NCI-H187 treated with DMSO at 0.1 percent for 48 hours (cell line): ENCODE measurements at places on chromosomes 12 and 14.

GRCh38 chr12:56333679-56334489, at the start of gene PAN2:
Gene PAN2, minus strand, starts transcription at chr12:56334000. Its CDS starts 906 bp downstream, at chr12:56333094.
- peak; percentile 89 for DNase-seq

DNA sequence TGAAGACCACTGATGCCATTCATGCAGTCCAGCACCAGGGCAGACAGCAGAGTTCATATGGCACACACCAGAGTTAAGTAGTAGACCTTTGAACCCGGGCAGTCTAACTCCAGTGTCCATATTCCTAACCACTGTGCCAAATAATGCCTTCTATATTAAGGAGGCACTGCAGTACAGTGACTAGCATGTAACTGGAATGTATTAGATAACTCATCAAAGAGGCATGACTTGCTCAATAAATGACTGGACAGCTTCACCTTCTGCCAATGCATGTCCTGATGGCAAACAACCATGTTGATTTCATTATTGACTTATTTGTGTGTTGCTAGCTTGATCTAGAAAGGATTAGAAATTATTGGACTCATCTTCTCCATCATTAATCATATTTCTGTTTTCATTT, 40.2 kb downstream of the DACT1 start:
- no peak for DNase-seq

GRCh38 chr14:89178800-89179535, 238.1 kb downstream of the FOXN3 start:
- DNase-seq = no peak

GRCh38 chr14:39050389-39050788, 52.6 kb downstream of the SEC23A start:
- DNase-seq = no peak

DNA sequence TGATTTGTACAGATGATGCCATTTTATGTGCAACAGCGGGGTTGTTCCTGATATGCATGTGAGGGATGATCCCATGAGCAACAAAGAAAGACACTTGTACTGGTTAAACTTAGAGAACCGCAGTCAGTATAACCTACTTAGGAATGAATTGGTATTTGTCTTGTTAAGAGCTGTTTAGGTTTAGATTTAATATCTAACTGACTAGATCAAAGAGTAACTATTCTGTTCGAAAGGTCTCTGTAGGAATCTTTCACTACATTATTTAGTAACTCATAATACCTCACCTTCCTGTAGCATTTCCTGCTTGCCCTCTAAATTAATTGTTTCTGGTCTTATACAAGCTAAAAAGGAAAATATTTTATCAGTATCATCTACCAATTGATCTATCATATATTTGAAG, 350.4 kb downstream of the TRHDE start:
- no peak for DNase-seq

DNA sequence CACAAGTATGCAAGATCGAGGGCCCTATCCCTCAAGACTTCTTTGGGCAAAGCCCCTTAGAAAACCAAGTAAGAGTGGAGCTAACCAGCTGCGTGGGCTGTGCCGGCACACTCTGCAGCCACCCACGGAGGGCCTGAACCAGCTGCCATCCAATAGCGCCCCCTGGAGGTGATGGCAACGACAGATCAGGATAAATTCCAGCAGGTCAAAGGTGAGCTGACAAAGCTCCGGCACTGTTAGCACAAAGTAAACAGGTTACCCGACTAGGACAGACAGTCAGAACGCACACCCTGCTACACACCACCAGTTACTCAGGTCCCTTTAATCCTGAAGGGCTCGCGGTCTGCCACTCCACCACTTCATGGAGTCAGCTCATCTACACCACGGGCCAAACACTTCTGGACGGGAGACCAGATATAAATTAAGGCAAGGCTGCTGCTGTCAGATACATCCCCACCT, 4.9 kb downstream of the ZBTB39 start:
- no peak for DNase-seq

GRCh38 chr14:24232645-24233537, at the start of gene GMPR2:
Gene GMPR2, plus strand, starts transcription at chr14:24232929. Its CDS starts 325 bp downstream, at chr14:24233254.
- DNase-seq = peak; percentile 49

GRCh38 chr12:97650242-97650641, 187.6 kb downstream of the RMST start:
- DNase-seq = no peak

DNA sequence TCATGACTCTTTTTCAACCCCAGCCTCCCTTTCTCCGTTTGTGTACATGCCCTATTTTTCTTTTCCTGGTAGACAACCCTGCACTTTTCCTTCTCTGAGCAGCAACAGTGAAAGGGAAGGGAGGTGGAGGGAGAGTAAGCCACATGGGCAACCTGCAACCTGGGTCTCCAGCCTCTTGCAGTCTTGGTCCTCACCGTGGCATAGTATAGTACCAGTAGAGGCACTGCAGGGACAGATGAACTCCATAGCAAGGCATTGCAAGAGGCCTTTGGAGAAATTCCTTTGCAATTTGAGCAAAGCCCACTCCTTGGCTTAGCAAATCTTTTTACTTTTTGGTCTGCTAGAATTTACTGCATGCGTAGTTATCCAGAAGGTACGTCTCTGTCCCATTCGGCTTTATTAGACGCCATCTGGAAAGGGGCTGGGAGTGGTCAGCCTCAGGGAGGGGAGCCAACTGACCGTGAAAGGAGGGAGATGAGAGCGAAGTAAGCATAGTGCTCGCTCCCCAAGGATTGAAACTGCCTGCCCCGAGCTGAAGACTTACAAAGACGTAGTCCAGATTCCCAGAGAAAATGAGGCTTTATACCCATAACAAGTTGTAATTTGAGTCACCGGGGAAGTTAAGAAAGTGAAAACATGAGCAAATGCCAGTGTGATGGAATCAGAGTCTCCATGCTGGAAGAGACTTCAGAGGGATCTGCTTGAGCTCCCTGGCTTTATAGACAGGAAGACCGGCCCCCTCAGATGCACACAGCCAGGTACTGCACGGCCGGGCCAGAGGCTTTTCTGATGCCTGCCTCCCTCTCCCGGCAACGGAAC, 332.0 kb downstream of the CACNA1C start:
- DNase-seq = no peak

- DNase-seq = no peak
Measured at GRCh38 chr14:81153187-81153586, 67.6 kb downstream of the GTF2A1 start.

GRCh38 chr12:128009108-128009507, 257.9 kb upstream of the TMEM132C start:
- no peak for DNase-seq

GRCh38 chr12:32893043-32893442, 3.5 kb downstream of the PKP2 start:
- no peak for DNase-seq

DNA sequence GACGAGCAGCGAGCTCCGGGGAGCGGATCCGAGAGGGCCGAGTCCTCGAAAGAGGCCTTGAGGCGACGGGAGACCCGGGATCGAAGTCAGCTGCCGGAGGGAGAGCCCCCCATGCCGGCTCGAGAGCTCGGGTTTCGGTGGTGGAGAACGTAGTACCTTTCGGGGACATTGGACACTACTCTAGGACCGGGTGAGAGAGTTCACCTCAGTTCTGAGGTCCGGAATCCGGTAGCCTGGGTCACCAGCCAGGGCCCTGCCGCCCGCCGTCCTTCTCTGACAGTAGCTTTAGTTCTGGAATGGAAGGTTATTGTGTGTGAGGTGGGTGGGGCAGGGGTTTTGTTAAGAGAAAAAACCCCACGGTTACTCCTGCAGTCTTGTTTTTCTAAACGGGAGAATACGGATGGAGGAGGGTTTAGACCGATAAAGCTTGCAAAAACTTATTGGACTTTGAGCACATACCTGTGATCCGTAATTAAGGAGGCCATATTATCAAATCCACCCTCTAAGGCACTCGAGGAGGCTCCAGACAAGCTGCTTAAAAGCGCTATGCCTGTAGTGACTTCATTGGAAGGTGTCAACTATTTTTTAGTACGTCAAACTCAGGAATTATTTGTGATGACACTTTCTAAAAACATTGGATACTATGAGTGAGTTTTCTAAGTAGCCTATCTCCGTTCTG, 765 bp downstream of the SCYL2 start:
- DNase-seq = no peak

- peak; percentile 22 for DNase-seq
Measured at GRCh38 chr14:59126714-59127436, 61.6 kb upstream of the DAAM1 start.

DNA sequence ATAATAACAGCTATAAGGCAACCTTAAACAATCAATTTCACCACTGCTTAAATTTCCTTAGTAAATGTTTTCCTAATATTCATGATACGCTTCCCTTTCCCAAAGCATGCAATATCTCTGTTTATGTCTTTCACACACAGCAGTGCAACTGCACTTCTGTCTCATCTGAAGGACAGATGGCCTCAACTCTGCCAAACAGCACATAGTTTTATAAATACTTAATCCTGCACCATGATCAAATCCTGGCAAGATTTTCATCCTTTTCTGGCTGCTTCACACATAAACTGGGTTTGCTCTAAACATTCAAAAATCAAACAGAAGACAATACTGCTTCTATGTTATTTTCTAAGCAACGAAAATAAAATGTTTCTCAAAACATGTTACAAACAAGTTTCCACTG, 266.3 kb downstream of the ITPR2 start:
- no peak for DNase-seq

- no peak for DNase-seq
Measured at GRCh38 chr12:79531518-79531917, 159.2 kb downstream of the PAWR start.

GRCh38 chr12:25904442-25904841, 54.0 kb upstream of the RASSF8 start:
- no peak for DNase-seq

DNA sequence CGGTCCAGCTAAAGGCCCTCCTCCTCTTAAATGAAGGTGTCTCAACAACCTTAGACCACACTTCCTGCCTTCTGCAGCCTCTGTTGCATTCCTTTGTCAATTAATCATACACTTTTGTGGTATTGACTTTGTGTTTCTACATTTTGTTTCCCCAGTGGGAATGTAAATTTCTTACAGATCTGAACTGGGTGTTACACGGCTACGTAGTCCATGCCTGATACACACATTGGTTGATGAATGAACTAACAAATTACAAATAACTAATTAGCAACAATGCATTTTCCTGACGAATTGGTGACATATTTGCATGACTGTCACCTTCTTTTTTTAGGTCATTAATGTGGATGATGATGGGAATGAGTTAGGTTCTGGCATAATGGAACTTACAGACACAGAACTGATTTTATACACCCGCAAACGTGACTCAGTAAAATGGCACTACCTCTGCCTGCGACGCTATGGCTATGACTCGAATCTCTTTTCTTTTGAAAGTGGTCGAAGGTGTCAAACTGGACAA, 15.2 kb upstream of the CCT2 start:
- no peak for DNase-seq

GRCh38 chr14:64772397-64772950, 68.2 kb downstream of the PLEKHG3 start:
- no peak for DNase-seq

- no peak for DNase-seq
Measured at GRCh38 chr14:52801014-52801712, 9.8 kb upstream of the GNPNAT1 start.

DNA sequence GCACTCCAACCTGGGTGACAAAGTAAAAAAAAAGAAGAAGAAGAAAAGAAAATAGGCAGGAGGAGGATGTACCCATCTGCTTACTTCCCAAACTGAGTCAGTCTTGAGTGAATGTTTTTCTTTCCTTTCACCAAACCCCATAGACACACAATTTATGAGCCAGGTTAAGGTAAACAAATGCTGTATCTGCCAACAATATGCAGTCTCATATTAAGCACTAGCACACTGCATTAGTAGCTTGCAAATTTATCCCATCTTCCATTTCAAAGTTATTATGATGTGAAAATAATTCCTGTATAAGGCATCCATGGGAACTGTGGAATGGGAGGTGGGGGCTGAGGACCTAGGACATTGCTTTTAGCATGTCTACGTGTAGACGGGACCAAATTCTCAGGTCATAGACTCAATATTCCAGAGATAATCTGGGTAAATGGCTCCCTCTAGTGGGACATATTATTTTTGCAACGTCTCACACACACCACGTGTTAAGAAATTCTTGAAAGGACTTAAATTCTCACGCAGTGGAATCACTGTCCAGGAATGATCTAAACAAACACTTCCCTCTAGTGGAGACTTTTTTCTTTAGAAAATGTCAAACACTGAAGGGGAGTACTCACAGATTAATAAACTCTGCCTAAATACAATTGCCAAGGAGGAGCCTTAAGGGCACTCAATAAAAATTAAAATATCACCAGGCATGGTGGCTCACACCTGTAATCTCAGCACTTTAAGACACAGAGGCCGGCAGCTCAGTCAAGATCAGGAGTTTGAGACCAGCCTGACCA, 17.1 kb upstream of the OR10P1 start:
- DNase-seq = peak; percentile 48

GRCh38 chr14:94598816-94599655, 13.2 kb upstream of the SERPINA3 start:
- no peak for DNase-seq

DNA sequence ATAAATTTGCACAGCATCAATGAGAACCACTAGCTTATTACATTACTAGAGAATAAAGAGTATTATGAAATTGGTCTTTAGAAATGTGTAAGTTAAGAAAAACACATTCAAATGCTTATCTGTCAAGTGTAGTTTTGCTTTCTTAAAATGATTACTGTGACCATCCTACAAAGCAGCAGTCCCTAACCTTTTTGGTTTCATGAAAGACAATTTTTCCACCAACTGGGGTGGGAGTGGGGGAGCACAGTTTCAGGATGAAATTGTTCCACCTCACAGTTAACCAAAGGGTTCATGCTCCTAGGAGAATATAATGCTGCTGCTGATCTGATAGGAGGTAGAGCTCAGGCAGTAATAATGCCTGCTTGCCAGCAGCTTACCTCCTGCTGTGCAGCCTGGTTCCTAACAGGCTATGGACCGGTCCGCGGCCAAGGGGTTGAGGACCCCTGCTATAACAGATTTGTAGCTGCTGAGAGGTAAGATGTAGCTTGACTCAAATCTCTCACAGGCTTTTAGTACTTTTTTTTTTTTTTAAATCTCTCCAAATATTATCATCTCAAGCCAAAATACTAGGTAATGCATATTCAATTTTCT, 45.4 kb downstream of the PPP4R3A start:
- no peak for DNase-seq

DNA sequence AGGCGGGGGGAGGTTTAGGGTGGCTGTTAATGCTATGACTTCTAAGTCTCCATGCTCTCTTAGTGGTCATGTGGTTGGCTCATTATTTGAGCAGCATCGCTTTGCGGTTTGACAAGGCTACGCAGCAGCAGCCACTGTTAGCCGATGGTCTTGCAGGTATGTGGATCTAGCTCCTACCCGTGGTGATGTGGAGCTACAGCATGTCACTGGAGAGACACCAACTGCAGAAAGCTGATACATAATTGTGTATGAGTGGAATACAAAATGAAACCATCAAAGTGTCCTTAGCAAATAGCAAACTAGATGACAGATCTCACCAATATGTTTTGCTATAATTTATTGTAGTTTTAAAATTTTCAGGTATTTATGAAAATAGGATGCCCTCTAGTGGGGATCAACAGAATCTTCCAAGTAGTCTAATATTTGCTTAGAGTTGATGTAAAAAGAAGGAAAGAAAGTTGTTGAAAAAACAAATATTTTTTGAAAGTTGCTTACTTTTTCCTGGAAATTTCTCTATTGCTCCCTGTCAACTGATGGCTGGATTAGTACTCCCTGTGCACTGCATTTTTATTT, 94.9 kb downstream of the NAV3 start:
- peak; percentile 87 for DNase-seq

GRCh38 chr12:127957001-127957660, 309.8 kb upstream of the TMEM132C start:
- no peak for DNase-seq
